CD4-positive, CD25-positive, alpha-beta regulatory T cell (primary cell): ENCODE measurements at places on chromosomes 12 and 14. TPM values are rescaled to one million over a fixed set of nuclear protein-coding genes. Genes with fewer than 3 reads are reported as not detected.

PSMD9 gene
- total RNA-seq = 52.9 TPM

CFAP54 gene
- total RNA-seq = 0.27 TPM

SPTLC2 gene
- total RNA-seq = 18.1 TPM

ZCRB1 gene
- 36.7 TPM for total RNA-seq

SLC24A4 gene
- not detected for total RNA-seq

CD69 gene
- 1,130 TPM for total RNA-seq

APOLD1 gene
- total RNA-seq = 3.9 TPM

CMTM5 gene
- 2.8 TPM for total RNA-seq

CLEC4E gene
- total RNA-seq = not detected

CCDC175 gene
- 0.22 TPM for total RNA-seq

SPX gene
- 0.76 TPM for total RNA-seq

USP44 gene
- total RNA-seq = 1.4 TPM

CACNA2D4 gene
- 7.1 TPM for total RNA-seq

LYZ gene
- total RNA-seq = 1.0 TPM

KLHL33 gene
- total RNA-seq = 0.72 TPM

PTHLH gene
- total RNA-seq = not detected

PHLDA1 gene
- 42.0 TPM for total RNA-seq
